ENCODE measurements at places on chromosomes 16 and 17. TPM values are rescaled to one million over a fixed set of nuclear protein-coding genes. Genes with fewer than 3 reads are reported as not detected.

C17orf67 gene
- total RNA-seq, result 1.3 TPM

NPIPA2 gene
- 0.58 TPM for total RNA-seq

RANBP10 gene
- 5.0 TPM for total RNA-seq

BICDL2 gene
- not detected for total RNA-seq

Data from pericardium fibroblast (primary cell).